ENCODE measurements at places on chromosomes 5 and 9. TPM values are rescaled to one million over a fixed set of nuclear protein-coding genes. Genes with fewer than 3 reads are reported as not detected.

Gene CNTNAP3B
- total RNA-seq, result 0.34 TPM

Gene CDC20B
- total RNA-seq, result not detected

Gene PCDHGA9
- total RNA-seq, result 6.6 TPM

Gene PAEP
- not detected for total RNA-seq

Gene CTXN3
- total RNA-seq, result not detected

Gene BTNL8
- total RNA-seq, result not detected

Gene IFNA13
- not detected for total RNA-seq

Gene LHX3
- total RNA-seq, result 0.11 TPM

Gene TRIP13
- 64.6 TPM for total RNA-seq

Gene ARHGEF28
- 3.5 TPM for total RNA-seq

Gene SLC34A3
- not detected for total RNA-seq

Gene TLE4
- 24.3 TPM for total RNA-seq

Gene TTLL11
- 3.0 TPM for total RNA-seq

Gene SPTLC1
- 60.6 TPM for total RNA-seq

Gene WNT8A
- total RNA-seq, result not detected

Gene ZNF608
- 2.4 TPM for total RNA-seq

Gene TRIM36
- total RNA-seq, result 16.8 TPM

Gene ARHGEF37
- total RNA-seq, result 1.7 TPM

Gene CHMP5
- 74.6 TPM for total RNA-seq

Gene FBP2
- 0.21 TPM for total RNA-seq

Gene PLAC8L1
- total RNA-seq, result 1.9 TPM

Gene PCDHB16
- 11.3 TPM for total RNA-seq

Gene SLC25A2
- 0.88 TPM for total RNA-seq

Gene ENG
- 29.9 TPM for total RNA-seq

Gene IL3
- total RNA-seq, result not detected

Gene RANBP3L
- total RNA-seq, result not detected

Gene PCDHAC2
- total RNA-seq, result 7.1 TPM

Gene KCNV2
- not detected for total RNA-seq

Gene SLC6A18
- not detected for total RNA-seq

Gene ATP6V0E1
- 106 TPM for total RNA-seq

Gene LPAR1
- 29.0 TPM for total RNA-seq

Gene FOXD4L3
- not detected for total RNA-seq

Gene ZNF883
- total RNA-seq, result 4.0 TPM

Gene LRRC14B
- not detected for total RNA-seq

All from A673 (cell line).